ENCODE measurements at places on chromosomes 11 and 22.

- no peak for DNase-seq
Observed at GRCh38 chr11:81135570-81135969, 1598.1 kb downstream of the FAM181B start.

DNA sequence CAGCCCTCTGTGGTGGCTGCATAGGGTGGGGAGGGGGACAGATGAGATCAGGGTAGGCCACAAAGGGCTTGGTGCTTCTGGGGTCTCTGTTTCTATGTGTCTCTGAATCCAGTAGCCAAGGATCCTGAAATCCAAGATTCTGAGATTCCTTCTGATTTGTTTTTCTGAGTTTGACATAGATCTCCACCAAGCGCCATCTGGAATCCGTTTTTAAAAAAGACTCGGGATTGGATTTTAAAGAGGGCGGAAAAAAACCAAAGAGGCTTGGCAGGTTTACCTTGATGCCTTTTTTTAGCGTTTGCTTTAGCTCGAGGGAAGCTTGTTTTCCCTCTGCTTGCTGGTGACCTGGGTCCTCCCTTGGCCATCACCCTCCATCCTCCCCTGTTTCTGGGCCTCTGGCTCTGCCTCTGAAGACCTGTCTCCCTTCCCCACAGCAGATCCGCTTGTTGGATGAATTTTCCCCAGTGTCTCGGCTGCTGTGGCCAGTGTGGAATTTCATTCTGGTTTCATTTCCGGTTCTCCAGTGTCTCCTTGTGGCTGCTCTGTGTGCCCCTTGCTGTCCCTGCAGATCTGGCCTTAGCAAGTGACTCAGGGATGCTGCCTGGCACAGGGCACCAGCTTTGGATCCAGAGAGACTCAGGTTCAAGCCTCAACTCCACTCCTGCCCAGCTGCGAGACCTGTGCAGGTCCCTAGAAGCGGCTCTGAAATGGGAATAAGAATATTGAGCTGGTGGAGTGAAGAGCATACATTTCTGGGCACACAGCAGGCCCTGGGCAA, 15.1 kb downstream of the SYNGR1 start:
- DNase-seq = peak; percentile 24

DNA sequence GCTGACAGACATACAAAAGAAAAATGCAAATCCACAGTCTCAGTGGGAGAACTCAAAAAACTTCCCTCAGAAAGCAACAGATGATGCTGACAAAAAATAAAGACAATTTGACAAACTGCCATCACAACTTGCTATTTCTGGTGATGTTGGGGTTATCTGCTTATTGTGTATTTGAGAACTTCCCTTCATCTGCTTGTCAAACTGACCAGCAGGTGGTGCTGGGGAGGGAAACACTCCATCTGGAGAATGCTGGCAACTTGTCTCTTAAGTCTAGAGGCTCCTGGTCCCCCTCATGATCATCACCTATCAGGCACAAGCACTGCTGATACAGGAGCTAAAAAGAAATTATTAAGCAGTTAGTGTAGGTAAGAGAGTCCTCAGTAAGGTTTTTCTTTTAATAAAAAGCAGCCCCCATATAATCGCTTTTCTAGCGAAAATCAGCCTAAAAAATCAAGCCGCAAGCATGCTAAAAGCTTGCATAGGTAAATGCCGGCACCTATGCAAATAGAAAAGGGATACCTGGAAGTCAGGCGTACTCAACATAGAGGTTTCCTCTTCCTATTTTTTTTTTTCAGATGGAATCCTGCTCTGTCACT, 9.8 kb upstream of the FAM111B start:
- DNase-seq = peak; percentile 50

- DNase-seq = peak; percentile 78
Observed at GRCh38 chr22:41288245-41288946, 2.4 kb upstream of the RANGAP1 start.

GRCh38 chr11:11657218-11657955, 35.6 kb upstream of the GALNT18 start:
- no peak for DNase-seq

GRCh38 chr22:19962909-19963806, 21.5 kb upstream of the TXNRD2 start:
- DNase-seq = peak; percentile 27

DNA sequence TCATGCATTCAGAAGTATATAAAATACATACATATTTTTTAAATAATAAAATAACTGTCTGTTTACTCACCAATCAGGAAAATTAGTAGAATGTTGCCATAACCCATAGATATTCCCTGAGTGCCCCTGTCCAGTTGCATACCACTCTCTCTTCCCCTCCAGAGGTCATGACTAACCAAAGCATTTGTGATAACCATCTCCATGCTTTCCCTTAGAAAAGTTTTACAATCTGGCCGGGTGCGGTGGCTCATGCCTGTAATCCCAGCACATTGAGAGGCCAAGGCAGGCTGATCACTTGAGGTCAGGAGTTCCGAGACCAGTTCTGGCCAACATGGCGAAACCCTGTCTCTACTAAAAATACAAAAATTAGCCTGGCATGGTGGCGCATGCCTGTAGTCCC, 33.2 kb upstream of the LDHA start:
- DNase-seq = no peak

DNA sequence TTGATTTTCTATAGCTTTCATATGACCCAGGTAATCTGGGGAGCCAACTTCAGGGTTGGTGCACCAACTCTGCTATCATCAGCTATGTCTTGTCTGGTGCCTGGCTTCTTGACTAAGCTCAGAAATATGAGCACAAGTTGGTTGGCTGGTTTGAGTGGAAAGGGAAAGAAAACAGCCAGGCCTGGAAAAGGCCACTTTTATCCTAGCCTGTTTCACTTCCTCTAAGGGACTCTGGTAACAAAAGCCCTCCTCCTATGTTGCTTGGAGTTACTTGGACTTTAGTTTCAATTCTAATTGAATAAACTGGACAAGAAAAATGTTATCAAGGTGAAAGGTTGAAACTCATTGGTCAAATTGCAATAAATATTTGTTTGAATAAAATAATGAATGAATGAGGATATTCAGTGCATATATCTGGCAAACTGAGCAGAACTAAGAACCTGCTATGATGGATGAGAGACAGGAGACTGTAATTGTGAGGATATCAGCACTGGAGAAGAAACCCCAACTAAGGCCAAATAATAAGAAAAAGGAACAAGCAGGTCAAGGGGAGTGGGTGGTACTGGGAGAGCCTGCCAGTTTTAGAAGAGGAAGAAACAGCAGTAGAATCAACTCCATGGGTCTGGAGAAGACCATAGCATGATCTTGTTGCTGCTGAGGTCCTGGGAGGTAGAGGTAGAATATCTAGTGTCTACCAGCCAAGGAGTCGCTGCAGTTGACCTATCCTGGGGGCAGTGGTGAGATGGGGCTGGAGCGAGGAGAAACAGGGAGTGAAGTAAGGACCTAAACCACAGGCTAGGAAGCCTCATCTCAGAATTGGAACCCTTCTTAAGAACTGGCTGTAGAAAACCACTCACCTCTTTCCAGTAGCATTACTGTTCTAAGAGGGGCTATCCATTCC, 8.2 kb downstream of the ROBO4 start:
- DNase-seq = no peak

- peak; percentile 58 for DNase-seq
Observed at GRCh38 chr11:91296629-91297028, 928.0 kb upstream of the FAT3 start.

GRCh38 chr22:39097098-39098020, at the start of gene APOBEC3H:
TSS of gene APOBEC3H (plus strand) at chr22:39097244. CDS start at chr22:39100279, 3,035 bp downstream.
- DNase-seq = no peak

DNA sequence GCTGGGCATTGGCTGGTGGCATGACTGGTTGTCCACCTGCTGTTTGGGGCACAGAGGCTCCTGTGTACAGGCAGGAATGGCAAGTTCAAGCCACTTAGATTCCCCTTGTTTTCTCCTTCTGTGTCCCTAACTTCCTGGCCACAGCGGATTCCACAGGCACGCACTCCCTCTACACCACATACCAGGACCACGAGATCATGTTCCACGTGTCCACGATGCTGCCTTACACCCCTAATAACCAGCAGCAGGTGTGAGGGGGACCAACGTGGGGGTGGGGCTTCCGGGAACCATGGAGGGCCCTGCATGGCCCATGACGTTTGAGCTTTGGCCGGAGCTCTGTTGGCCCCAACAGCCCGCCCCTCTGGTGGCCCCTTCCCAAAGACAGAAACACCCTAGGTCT, 7.8 kb downstream of the SIPA1 start:
- DNase-seq = peak; percentile 44

DNA sequence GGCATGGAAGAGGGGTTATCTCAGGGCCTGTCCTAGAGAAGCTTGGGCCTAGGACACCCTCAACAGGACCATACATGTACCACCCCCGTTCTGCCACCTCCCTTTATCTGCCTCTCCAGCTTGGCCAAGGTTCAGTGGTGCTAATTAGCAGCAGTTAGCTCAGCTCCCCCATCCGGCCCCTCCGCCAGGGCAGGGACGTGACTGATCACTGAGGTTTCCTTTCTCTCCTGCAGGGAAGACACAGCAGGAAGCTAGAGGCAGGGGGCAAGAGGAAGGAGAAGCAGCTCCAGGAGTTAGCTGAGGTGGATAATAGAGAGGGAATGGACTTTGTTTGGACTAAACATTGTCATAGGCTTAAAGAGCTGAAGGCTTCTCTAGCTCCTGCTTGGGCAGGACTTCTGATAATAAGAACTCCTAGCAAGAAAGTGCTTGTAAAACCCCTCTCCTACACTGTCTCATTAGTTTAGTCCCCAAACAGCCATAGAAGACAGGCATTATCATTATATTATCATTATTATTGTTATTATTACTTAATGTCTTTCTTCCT, 53.8 kb downstream of the BUD13 start:
- no peak for DNase-seq

DNA sequence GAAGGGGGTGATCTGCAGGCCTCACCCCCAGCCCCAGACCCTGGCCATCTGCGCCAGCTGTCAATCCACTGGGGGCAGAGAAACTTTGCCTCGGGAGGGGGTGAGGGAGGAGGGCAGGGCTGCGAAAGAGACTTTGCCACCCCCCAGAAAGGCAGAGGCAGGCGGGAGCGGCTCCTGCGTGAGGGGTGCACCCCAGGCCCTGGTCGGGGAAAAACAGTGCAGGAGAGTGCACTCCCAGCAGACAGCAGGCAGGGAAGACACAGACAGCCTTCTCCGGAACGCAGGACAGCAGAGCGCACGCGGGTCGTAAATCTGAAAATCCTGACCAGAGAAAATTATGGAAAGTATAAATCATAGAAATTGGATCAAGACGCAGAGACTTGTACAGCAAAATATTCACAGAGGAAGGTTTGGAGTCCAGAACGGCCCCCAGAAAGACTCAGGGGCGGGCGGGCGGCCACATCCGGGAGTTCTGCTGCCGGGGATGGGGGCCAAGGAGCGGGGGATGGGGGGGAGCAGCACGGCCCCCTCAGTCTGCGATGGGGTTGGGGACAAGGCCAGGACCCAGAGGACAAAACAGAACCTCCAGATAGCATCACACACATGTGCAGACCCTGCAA, 8.0 kb upstream of the MRPL23 start:
- DNase-seq = peak; percentile 34

DNA sequence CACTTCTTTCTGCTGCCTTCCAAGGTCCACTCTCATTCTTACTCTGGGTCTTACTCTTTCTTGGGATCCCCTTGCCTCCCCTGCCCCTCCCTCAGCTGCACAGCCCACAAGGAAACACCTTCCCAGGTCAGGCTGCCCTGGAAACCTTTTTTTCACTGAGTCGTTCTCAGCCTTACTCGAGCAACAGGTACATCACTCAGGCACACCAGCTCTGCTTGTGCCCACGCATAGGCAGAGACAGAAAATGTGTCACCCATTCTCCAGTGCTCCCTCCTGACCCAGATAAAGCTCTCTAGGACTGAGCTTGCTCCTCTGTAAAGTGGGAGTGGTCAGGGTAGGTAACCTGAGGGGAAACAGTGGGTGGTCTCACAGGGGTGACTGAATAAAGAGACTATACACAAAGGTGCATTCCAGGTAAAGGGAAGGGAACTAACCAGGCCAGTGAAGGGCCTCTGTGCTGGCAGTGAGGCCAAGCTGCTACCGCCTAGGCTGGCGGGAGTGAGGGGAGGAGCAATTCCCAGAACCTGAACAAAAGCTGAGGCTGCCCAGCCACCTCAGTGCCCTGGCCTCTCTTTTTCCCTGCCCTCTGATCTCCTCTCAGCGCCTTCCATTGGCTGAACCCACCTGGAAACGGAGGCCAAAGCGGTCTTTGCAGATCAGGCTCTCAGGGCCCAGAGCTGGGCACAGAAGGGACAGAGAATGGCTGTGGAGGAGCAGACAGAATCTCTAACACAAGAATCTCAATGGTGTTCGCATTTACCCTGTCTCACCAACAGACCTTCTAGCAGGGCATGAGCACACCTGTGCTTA, 15.9 kb downstream of the PRG3 start:
- no peak for DNase-seq

- DNase-seq = no peak
Observed at GRCh38 chr11:65084598-65085375, 765 bp downstream of the ZFPL1 start.

DNA sequence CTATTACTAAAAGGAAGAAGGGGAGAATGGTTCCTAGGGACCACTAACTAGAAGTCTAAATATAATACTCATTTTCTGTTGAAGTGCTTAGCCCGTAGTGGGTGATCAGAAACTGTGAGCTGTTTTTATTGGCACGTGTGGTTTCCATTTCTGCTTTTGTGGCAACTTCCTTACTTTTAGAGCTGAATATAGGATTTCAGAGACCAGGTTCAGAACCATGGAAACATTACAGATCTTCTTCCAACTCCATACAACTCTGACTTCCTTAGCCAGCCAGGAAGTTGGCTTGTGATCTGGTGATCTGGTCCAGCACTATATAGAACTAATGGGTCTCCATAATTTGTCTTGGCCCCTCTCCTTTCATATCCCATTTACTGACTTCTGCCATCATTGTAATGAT, 2.6 kb upstream of the ME3 start:
- DNase-seq = no peak

DNA sequence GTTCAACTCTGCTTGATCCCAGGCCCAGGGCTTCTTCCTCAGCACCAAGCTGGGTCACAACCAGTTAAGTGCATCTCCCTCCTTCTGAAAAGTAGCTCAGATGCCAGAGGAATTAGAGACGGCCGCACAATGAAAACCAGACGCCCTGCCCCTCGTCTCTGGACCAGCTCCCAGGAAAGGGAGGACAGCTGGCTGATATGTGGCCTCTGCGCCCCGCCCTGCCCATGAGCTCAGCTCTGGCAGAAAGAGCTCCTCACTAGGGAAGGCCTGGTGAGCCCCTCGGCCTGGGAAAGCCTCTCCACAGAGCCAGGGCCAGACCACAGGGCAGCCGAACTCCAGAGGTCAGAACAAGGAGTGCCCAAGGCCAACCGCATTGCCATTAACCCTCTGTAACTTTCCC, 18.1 kb upstream of the SCGB1A1 start:
- DNase-seq = peak; percentile 84
